ENCODE measurements at places on chromosomes 13 and 19.

DNA sequence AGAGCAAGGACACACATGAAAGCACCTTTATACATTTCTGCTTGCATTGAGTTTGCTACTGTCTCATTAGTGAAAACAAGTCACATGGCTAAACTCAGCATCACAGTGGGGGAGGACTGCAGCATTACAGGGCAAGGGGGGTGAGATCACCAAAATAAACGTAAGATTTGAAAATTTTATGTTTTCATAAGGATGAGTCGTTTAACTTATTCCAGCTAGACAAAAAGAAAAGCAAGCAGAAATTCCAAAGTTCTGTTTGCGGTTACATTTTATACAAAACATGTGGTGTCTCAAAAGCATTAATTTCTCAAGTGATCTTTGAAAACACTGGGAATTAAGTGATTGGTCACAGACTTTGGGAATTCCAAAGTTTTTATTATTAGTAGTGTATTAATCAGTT, 261.4 kb upstream of the RXFP2 start:
- no peak for DNase-seq

DNA sequence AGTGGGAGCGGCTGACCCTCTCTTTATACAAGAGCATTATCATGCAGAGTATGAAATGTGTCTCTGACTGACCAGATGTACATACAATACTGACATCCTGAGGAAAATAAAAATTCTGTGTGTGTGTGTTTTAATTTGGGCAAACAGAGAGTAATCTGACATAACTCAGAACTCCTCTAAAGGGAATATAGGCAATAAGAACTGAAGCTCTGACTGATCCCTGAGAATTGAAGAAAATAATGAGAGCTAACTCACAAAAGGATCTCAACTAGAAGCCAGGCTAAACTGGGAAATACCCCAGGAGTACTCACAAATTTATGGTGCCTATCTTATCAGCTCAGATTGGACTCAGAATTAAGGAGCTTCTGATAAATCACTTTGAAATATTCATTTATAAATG, 539.9 kb downstream of the OLFM4 start:
- DNase-seq = no peak

- no peak for DNase-seq
Observed at GRCh38 chr13:27172495-27172842, 858 bp upstream of the USP12 start.

DNA sequence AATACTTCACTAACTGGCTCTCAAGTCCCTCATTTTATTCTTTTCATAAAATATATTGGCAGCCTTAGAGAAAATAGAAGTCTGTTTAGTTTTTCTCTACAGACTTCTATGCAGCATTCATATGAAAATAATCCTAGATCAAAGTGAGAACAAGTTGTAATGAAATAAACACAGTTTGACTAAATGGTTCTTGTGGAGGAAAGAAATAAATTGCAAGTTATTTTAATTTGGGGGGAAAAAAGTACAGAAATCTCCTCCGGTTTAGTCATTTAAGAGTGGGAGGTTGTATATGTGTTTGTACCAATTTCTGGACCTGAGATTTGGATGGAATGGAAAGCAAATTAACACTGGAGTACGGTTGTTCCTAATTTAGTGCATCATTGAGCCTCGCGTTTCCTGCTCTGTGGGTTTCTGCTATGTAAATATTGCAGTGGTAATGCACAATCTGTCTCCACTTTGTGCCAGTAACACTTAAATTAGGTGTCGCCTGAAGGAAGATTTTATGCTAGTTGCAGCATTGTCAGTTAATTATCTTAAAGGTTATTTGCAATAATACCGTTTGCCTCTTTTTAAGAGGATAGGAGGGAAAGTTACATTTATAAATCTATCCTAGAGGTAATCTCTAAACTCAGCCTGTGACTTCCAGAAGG, 100.2 kb downstream of the ZIC5 start:
- DNase-seq = no peak

DNA sequence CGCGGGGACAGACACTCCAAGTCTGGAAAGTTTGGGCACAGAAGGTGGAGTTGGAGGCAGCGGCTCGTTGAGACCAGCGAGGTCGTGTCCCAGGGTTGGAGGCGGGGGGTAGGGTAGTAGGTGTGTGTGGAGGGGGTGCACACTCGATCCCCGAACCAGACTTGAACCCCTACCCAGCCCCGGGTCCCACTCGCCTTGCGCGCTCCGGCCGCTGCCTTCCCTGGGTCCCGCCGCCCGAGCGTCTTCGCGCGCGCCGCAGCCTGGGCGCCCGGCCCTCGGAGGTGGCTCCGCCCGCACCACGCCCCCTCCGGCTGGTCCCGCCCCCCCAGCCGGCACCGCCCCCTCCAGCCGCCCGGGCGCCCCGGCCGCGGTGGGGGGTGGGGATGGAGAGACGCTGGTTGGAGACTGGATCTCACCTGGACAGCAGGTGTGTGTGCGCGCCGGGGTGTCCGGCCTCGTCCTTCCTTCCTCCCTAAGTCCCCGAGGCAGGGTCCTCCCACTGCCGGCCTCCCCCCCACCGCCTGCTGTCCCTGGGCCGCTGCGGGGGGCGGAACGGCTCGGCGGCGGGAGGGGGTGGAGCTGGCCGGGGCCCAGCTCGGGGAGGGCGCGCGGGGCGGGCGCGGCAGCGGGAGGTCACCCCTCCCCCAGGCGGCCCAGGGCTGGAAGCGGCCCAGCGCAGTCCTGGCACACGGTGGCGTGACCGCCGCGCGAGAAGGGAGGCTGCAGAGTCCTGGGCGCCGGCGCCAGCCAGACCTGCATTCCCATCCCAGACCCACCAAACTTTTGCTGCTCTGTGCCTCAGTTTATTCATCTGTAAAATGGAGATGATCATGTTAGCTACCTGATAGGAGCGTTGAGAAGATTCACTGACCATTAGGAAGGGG, at the start of gene KANK2:
Gene KANK2 (minus strand): TSS at position 255 of the 884 bp plus-strand sequence. CDS start 3,034 bp downstream, outside the sequence.
- DNase-seq = peak; percentile 84

- DNase-seq = no peak
Observed at GRCh38 chr19:10747271-10747670, 29.4 kb downstream of the DNM2 start.

DNA sequence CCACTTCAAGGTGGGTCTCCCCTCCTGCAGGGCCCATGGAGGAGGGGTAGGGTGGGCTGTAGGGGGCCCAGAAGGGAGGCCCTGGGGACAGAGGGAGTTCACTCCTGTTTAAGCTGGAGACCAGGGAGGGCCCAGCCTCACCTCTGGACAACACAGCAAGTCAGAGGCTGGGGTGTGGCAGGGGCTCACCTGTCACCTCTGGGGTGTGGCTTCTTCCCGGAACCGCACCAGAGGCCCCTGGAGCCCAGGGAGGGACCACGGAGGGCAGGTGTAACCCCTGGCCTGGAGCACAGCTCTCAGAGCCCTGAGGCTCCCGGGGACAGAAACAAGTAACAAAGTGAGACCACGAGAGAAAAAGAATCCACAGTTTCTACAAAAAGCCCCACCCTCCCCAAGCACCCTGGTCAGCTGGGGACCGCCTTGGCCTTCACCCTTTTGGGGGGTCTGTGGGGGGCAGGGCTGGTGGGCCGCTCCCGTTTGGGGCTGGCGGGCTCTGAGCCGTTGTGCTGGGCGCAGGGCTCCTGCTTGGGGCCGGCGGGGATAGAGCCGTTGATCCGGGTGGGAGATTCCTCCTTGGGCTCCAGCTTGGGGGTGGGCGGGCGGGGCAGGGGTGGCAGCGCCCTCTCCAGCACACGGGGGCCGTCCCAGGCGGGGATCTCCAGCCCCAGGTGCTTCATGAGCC, 8.0 kb downstream of the SIRT6 start:
- DNase-seq = no peak

DNA sequence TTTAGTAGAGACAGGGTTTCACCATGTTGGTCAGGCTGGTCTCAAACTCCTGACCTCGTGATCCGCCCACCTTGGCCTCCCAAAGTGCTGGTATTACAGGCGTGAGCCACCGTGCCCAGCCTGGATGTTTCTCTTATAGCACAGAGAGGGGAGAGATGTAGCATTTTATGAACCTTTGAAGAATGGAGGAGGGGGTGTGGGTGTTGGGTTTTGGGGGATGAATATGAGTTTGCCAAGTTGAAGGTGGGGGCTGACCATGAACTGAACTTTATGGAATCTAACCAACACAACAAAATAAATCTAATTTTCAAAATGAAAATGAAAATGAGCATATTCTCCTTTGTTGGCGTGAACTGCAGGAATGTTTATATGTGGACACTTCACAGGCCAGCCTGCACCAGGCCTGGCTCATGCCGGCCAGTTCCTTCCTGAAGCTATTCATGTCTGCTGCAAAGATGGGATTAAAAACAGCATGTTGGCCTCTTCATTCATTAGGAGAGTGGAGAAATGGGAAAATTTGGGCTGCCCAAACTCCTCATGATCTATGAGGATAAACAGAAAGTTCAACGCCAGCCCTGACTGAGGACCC, 39.5 kb upstream of the HOMER3 start:
- no peak for DNase-seq

DNA sequence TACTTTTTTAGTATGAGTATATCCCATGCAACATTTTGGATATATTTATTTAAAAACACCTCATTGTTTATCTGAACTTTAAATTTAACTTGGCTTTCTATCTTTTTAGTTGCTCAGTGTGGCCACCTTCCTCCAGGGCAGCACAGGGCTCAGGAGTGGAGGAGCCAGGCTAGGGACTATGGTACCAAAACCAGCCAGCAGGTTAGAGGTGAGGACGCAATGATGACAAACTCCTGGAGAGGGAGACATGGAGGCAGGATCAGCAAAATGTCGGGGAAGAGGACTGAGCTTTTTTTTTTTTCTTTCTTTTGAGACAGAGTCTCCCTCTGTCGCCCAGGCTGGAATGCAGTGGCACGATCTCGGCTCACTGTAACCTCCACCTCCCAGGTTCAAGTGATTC, 29.6 kb upstream of the CALM3 start:
- no peak for DNase-seq

DNA sequence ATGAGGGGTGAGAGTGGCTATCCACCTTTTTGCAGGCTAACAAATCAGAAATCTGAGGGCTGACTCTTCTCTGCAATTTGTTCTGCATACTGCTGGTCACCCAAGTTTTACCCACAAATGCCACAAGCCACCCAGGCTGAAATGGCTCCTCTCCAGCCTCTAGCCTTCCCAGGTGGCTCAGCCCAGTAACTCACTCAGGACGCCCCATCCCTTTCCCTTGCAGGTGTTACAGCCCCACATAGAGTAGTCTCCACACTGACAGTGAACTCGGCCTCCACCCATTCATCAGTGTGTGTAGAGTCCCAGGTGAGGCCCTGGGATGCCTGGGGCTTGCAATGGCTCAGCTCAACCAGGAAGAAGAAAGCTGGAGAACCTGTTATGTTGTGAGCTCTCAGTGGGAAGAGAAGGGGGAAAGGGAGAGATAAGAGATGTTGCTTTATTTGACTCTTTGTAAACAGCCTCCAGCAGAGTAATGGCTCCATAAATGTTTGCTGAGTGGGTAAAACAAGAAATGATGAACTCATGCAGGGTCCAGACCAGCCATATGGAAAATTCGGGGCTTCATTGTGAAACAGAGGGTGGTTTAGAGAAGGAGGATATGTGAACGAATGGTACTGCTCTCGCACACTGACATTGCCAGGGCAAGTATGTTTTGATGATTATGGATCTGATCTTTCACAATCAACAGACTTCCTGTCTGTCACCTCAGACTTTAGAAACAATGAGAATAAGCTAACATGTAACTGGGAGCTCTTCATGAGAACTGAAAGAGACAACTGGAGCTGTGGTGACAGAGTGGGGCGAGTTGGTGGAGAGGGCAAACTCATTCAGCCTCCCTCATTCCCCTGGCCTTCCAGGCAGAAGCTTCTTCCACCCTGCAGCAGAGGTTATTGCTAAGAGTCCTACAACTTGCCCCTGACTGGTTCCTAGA, 74.2 kb upstream of the RFC3 start:
- DNase-seq = no peak

GRCh38 chr13:21435231-21435630, 23.9 kb downstream of the ZDHHC20 start:
- DNase-seq = no peak
